ENCODE measurements at places on chromosomes 2 and 18. TPM values are rescaled to one million over a fixed set of nuclear protein-coding genes. Genes with fewer than 3 reads are reported as not detected.

- no peak overlapping the region for H3K27ac ChIP-seq
- H3K4me1 ChIP-seq, result peaks cover 21% of the 10 kb centered on the region
- DNase-seq, result no peak
Measured at GRCh38 chr2:23943666-23944065, 3.4 kb downstream of the UBXN2A start.

- no peak for DNase-seq
- H3K4me1 ChIP-seq, result no peaks in the 10 kb centered on the region
- no peaks in the 10 kb centered on the region for H3K27me3 ChIP-seq
- no peak overlapping the region for H3K4me3 ChIP-seq
Measured at GRCh38 chr2:62325398-62325797, 129.5 kb downstream of the B3GNT2 start.

DNA sequence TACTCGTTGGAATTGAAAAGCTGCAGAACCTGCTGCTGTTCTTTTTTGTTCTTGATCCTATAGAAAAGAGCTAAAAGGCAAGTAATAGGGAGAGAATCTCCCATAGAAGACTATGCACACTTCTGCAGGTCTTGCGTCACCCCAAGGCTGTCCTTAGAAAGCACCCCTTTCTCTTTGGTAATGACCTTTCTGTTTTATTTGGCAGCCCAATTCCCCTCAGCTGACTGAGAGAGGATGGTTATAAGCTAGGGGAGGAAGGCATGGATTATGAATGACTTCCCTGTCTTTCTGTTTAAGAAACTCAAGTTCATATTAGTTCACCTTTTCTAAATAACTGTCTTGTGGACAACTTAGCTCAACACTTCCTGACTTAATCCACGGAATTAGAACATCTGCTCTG lies 122.9 kb downstream of the TXNL1 start:
- no peaks in the 10 kb centered on the region for H3K4me1 ChIP-seq
- H3K4me3 ChIP-seq, result no peak overlapping the region
- no peaks in the 10 kb centered on the region for H3K36me3 ChIP-seq
- no peak for DNase-seq

The GNAL gene
- total RNA-seq, result 17.2 TPM

DNA sequence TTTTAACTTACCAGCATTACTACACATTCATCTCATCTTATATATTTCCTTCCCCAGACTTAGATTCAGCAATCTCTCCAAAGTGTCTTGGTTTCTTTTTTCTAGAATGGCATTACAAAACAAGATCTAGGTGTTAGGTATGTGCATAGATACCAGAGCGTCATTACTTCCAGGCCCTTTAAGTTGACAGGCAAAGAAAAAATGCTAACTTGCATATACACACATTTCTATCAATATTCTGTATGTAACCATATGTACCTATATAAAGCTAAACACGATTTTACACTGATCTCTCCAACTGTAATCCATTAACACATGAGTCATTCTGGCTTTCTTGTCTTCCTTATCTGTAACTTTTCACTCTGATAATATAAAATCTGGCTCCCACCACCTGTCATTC lies 503.8 kb upstream of the NRXN1 start:
- H3K36me3 ChIP-seq, result no peaks in the 10 kb centered on the region
- H3K4me1 ChIP-seq, result no peaks in the 10 kb centered on the region
- H3K27me3 ChIP-seq, result no peaks in the 10 kb centered on the region
- no peak overlapping the region for H3K4me3 ChIP-seq
- no peak overlapping the region for H3K27ac ChIP-seq

DNA sequence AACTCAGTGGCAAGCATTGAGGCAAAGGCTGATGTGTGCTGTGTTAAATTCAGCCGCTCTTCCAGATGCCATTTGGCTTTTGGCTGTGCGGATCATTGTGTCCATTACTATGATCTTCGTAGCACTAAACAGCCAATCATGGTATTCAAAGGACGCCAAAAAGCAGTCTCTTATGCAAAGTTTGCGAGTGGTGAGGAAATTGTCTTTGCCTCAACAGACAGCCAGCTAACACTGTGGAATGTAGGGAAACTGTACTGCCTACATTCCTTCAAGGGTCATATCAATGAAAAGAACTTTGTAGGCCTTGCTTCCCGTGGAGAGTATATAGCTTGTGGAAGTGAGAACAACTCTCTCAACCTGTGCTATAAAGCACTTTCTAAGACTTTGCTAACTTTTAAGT lies 195.5 kb upstream of the RAB12 start:
- no peak overlapping the region for H3K27ac ChIP-seq
- no peak for DNase-seq
- no peaks in the 10 kb centered on the region for H3K4me1 ChIP-seq
- H3K27me3 ChIP-seq, result no peaks in the 10 kb centered on the region

GRCh38 chr2:26410764-26411243 lies 9.1 kb downstream of the DRC1 start:
- H3K4me3 ChIP-seq, result no peak overlapping the region
- no peak overlapping the region for H3K27ac ChIP-seq
- DNase-seq, result no peak
- H3K27me3 ChIP-seq, result peaks cover 10% of the 10 kb centered on the region
